ENCODE measurements at places on chromosomes 12 and 14.

GRCh38 chr14:33634631-33635030 is 316.2 kb downstream of the EGLN3 start:
- DNase-seq, result peak; percentile 61

DNA sequence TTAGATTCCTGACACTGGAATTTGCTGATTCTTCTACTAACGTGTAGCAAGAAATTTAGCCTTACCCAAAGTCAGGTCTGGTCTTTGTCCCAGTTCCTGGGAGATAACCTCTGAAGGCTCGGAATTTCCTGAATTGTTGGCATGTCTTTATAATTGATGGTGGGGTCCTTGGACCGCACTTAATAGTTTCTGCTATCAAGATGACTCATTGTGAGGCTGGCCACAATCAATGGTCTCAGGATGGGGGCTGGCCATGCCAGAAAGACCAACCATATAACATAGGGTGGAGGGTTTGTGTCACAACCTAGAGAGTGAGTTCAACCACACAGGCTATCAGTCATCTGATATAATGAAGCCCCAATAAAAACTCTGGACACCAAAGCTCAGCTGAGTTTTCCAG is 259.7 kb downstream of the DAD1 start:
- no peak for DNase-seq

DNA sequence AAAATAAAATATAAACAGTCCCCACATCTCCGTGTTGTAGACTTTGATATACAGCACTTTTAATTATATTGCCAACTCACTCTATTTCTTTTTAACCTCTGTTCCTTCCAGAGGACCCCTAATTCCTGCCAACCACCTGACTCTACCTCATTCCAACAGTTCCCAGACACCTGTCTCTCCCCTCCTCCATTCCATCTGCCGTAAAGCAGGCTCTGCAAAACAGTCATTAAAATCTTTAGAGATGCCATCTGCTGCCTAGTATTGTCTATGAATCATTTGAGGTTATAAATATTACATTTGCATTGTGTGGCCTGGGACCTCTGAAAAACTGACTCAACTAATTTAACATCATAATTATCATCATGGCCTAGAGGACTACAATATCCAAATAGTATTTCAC is 148.8 kb upstream of the DCN start:
- DNase-seq, result peak; percentile 25

DNA sequence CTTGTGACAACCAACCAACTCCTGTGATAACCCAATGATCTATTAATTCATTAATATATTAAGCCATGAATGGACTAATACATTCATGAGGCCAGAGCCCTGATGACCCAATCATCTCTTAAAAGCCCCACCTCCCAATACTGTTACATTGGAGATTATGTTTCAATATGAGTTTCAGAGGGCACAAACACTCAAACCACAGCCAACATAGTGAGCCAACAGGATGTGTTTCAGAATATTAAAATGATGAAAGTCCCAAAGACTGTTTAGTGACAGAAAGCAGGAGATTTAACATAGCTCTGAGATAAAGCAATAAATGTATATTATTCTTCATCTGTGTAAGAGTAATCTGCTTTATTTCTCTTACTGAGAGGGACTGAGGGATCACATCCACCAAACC is 71.7 kb downstream of the PTPRO start:
- DNase-seq, result no peak

- DNase-seq, result no peak
Observed at GRCh38 chr14:56073799-56074198, 44.4 kb upstream of the PELI2 start.

GRCh38 chr12:126067626-126068329 is 1002.5 kb downstream of the AACS start:
- DNase-seq, result no peak

GRCh38 chr12:53824001-53824712 is 72.4 kb upstream of the CISTR start:
- DNase-seq, result no peak

DNA sequence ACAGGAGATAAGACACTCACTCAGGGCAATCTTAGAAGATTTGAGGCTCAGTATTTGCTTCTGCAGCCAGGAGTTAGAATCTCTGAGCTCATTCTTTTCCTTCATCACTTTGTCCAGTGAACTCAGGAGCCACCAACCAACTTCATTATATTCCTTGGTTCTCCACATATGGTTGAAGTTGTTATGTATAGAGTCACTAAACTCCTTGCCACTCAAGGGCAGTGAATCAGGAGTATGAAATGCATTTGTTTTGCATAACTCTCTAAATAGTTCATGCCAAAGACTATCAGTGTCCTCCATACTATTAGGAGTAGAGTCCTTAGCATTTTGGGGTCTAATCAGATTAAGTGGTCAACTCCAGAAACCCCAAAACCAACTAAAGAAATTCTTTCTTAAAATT is 150.6 kb downstream of the CCDC59 start:
- DNase-seq, result no peak

DNA sequence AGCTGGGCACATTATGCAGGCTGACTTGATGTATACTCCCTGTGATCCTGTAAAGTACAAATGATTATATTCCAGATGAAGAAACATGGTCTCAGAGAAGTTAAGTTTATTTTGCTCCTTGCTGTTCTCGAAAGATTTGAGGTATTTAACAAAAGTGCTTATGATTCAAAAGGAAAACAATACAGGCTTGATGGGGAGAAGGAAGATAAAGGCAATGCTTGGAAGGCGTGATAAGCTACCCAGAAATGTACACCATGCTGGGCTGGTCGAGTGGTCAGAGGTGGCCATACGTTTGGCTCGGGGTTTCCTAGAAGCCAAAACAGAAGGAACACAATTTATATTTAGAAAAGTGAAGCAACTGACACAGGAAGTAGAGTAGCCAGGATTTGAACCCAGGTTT is 201.0 kb downstream of the KTN1 start:
- no peak for DNase-seq

GRCh38 chr14:71642715-71643114 is 289.5 kb upstream of the RGS6 start:
- DNase-seq, result no peak

GRCh38 chr14:59096303-59096702 is 92.2 kb upstream of the DAAM1 start:
- no peak for DNase-seq

GRCh38 chr12:6555018-6555691 is 687 bp downstream of the IFFO1 start:
- DNase-seq, result peak; percentile 57

GRCh38 chr12:7154901-7155470 is 24.8 kb downstream of the CLSTN3 start:
- no peak for DNase-seq

DNA sequence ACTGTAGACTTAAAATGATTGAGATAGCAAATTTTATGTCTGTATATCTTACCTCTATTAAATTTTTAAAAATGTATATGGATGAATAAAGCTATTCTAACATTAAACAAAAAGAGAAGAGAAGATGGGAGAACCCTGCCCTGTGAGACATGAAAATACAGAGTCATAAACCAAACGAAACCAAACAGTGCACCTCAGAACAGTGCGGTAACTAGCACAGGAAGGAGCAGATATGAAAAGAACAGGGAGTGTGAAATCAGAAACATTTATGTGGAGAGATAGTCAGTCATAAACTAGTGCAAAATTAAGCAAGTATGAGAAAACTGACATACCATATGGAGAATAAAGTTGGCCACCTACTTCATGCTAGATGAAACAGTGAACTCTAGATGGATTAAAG is 135.1 kb downstream of the ERC1 start:
- no peak for DNase-seq

DNA sequence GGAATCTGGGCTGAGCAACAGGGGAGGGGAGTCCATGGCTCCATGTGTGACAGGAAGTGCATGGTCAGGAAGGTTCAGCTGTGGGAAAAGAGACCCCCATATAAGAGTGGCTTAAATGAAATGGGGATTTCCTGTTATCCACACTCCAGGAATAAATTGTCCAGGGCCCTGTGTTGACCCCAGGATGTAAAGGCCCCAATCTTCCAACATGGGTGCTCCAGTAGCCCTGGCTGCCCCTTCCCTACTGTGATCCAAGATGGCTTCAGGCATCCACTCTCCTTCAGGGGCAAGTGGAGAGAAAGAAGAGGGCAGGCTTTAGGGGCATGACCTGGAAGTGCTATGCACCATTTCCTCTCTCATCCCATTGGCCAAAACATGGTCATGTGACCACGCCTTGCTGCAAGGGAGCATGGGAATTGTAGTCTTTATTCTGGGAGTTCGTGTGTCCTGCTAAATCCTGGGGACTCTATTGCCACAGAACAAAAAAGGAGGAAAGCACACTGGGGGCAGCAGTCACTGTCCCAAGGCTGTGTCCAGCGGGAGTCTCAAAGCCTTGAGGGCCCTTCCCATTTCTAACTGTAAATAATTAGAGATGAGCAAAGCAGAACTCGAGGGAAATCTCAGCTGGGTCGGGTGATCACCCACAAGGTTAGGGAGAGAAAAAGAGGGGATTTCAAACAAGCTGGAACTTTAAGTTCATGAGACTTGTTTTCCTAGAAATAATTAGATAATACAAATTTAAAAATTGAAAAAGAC is 289.2 kb downstream of the ADGRD1 start:
- DNase-seq, result peak; percentile 7

DNA sequence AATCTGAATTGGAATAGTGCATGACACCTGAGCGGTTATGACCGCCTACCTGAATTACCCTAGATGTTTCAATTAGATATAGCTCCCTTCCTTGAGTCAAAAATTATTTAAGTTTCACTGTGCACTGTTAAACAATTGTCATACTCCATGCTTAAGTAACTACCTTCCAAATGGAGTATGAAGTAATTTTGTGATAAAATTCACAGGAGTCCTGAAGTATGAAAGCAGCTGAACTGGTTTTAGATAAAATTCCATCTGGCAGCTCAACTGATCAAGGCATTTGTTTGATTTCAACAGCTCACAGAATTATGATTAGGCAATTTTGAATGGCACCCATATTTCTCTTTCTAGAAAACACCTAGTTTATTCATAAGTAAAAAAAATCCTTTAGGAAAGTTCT is 19.5 kb downstream of the PRICKLE1 start:
- DNase-seq, result no peak

All from GM23248 (cell line).